Activated CD4-positive, CD25-positive, alpha-beta regulatory T cell treated with anti-CD3 and anti-CD28 coated beads, Interleukin-2, amount 50 U/mL, for 16 hours (primary cell): ENCODE measurements at places on chromosomes 5 and 9.

DNA sequence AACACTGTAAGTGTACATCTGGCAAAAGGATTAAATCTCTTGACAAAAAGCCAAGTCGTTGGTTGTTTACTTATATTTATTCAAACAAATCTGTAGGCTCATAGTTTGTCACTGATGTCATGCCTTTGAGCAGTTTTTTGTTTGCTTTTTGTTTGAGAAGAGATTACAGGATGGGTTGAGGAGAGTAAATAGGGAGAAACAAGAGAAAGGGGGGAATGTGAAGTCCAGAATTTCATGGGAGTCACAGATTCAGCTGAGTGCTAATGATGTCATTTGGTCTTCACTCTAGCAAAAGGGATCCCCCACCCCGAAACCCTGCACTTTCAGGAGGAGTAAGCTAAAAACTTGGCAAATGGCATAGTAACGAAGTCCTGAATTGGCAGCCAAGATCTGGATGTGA lies 337.4 kb downstream of the GLIS3 start:
- DNase-seq, result no peak

- peak; percentile 5 for DNase-seq
Measured at GRCh38 chr9:5557606-5558587, 47.6 kb downstream of the PDCD1LG2 start.

- DNase-seq, result no peak
Measured at GRCh38 chr9:91246846-91247245, 114.9 kb downstream of the AUH start.

- DNase-seq, result no peak
Measured at GRCh38 chr5:143898381-143898780, 86.4 kb downstream of the HMHB1 start.
